Stimulated activated CD4-positive, alpha-beta T cell treated with anti-CD3 and anti-CD28 coated beads, Interleukin-15, amount 100 ng/mL, for 48 hours (primary cell): ENCODE measurements at places on chromosomes 2 and 18.

DNA sequence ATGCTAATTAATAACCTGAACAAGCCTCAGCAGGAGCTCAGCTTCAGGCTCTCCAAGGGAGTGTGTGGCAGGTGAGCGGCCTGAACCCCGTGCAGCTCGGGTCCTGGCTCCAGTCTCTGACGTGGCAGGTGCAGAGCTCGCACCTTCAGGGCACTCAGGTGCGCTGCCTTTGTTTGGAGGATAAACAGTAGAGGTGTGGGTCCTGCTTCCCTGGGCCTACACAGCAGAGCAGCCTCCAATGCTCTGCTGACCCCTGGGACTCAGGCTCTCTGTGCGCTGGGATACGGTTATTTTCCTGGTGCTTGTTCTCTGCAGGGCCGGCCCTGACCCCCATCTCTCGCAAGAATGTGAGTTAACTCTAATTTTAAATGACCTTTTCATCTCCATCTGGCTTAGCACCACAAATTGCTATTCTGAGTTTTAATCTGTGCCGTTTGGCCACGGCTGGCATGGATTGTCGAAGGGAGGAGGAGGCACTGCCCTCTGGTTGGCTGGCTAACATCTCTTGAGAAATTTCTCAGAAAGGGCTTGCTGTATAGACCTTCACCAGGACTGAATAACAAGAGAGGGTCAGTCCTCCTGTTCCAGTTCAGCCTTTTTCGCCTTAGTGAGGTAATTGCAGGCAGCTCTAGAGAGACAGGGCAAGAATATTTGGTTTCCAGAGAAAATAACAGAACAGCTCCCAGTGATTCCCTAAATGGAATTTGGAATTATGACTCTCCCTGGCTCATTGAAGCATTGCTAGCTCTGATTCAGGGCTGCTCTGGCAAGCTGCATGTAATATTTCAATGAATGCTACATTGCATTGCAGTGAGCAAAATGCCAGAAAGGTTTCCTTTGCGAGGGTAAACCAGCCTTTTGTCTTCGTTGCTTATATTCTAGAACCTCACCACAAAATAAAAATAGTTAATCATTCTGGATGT is 161.8 kb downstream of the DCDC2C start:
- DNase-seq, result no peak

- DNase-seq, result no peak
Observed at GRCh38 chr18:40980171-40980570, 974.9 kb upstream of the PIK3C3 start.

GRCh38 chr18:51726614-51727013 is 529.1 kb upstream of the MEX3C start:
- no peak for DNase-seq

DNA sequence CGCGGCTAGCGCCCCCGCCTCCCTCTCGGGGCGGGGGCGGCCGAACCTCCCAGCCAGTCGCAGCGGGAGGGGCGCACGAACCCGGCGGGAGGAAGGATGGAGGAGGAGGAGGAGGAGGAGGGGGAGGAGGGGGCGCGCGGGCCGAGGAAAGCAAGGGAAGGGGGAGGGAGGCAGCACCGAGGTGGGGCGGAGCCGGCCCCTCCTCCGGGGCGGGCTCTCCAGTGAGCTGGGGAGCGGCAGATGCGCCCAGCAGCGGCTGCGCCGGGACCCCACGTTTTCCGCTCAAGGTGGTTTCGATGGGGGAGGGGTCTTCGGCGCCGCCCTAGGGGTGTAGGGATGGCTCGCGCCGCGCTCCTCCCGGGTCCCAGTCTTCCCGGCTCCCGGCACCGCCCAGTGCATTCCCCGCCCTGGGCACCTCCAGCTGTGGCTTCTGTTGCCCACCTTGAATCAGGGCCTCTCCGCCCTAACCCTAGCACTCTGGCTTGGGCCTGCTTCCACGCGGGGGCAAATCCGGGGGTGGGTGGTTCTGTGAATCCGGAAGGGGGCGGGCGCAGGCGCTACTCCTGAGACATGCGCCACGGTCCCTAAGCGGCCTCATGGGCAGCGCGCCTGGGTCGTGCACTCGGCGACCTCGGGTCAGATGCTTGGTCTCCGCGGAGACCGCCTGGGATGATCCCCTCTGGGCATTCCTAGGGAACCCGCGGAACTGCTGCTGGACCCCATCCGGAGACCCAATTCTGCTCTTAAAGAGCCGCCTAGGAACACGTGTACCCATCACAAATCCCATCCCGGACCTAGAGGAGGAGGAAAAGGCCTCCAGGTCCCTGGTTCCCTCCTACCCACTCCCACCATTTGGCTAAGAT is at the start of gene FBXO41:
FBXO41 (minus strand) TSS at position 183 of the 863 bp plus-strand sequence. CDS start 14,848 bp downstream, outside the sequence.
- DNase-seq, result peak; percentile 60
